ENCODE measurements at places on chromosomes 3 and 15.

DNA sequence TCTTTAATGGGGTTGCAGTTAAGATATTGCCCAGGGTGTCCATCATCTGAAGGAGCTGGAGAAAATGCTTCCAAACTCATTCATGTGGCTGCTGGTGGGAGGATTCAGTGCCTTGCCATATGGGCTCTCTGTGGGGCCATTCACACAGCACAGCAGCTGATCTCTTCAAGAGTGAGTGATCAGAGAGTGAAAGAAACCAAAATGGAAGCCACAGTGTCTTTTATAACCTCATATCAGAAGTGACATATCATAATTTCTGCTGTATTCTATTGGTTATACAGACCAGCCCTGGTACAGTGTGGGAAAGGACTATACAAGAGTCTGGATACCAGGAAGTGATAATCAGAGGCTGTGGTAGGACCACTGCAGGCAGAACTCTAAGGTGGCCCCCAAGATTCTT is 33.6 kb downstream of the HHLA2 start:
- no peak for DNase-seq

- no peak for DNase-seq
Observed at GRCh38 chr3:113825090-113825489, 13.5 kb upstream of the GRAMD1C start.

DNA sequence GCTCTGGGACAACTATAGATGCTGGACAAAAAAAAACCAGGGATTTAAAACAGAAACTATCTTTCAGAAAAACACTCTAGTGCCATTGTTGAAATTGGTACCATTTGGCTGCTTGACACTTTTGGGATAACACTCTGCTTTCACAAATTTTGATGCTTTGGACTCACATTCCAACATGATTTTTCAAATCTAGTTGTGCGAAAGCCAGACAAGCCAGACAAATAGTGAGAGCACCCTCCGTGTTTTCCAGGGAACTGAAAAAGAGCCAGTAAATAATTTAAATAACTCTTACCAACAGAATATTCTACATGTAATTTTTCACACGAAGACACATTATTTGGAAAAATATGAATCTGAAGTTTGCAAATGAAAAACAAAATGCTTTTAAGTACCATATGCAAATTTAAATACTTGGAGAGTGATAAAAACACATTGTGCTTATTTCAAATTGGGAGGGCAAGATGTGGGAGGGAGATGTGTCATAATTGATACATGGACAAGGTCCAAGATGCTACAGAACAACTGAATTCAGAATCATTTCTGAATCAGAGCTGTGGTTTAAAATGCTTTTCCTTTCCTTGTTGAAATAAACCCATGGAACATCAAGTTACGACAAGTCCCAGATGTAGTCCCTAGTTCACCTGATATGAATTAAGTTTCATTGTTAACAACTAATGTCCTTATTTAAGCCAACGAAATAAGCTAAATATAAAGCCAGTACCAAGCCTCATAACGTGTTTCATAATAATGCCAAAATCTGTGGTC is 144.2 kb upstream of the SOX2 start:
- DNase-seq, result no peak

DNA sequence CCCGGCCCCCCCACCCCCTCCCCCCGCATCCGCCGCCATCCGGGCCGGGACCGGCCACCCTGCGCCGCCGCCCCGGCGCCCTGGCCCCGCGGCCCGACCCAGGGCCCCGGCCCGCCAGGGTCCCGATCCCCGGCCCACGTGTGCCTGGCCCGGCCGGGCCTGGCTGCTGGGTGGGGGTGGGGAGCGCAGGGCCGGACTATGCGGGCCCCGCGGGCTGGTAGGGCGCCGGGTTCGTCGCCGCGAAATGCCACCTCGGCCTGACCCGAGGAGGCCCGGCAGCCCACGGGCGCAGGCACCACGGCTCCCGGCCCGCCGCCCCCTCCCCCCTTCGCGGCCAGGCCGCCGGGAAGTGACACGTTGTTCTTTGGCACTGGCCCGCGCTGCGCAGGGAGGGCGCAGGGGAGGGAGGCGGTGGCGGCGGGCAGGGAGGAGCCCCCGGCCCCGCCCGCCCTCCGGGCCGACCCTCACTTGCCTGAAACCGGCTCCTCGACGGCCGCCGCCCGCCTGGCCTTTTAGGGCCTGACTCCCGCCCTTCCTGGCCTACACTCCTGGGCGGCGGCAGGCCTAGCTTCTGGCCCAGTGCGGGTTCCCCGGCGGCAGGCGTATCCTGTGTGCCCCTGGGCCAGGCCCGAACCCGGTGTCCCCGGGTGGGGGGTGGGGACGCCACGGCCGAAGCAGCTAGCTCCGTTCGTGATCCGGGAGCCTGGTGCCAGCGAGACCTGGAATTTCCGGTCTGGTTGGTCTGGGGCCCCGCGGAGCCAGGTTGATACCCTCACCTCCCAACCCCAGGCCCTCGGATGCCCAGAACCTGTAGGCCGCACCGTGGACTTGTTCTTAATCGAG is 515 bp downstream of the EIF4G1 start:
- peak; percentile 70 for DNase-seq

GRCh38 chr3:88921986-88922385 is 185.4 kb upstream of the EPHA3 start:
- no peak for DNase-seq

DNA sequence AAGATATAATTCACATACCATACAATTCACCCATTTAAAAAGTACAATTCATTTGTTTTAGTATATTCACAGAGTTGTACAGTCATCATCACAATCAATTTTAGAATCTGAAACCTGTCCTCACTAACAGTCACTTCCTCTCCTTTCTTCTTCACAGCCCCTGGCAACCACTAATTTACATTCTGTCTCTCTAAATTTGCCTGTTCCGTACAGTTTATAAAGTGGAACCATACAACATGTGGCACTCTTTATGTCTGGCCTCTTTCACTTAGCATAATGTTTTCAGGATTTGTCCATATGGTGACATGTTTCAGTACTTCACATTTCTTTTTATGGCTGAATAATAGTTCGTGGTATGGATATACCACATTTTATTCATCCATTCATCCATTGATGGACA is 22.7 kb downstream of the ERICH6 start:
- DNase-seq, result no peak

DNA sequence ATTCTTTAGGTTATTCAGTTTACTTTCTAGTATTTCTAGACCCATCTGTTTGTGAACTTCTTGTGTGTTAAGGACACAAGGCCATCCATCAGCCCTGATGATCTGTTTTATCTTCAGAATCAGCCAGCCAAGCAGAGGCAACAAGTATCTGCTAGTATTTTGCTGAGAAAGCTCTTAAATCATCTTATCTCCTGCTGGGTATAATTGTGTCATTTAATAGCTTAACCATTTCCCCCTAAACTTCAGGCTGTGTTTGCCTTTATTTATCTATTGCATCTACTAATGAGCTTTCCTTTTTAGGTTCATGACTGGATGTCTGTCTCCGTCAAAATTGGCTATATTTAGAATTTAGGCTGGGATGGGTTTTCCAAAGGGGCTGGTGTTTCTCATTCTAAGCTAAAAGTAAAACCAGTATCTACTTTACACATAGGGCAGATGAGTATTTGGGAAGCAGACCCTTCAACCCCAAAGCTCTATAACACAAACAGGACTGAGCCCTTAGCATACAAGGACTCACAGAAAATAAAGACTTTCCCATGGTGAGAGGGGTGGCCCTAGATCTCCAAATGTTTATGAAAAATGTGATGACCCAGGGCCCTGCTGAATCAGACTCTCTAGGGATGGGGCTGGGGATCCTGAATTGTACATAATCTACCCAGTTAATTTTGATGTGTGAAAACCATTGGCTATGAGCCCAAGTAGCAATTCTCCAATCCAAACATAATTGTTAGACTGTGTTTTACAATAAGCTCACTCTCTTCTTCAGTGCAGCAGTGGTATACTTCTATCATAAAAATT is 65.3 kb upstream of the PSMD6 start:
- DNase-seq, result no peak

DNA sequence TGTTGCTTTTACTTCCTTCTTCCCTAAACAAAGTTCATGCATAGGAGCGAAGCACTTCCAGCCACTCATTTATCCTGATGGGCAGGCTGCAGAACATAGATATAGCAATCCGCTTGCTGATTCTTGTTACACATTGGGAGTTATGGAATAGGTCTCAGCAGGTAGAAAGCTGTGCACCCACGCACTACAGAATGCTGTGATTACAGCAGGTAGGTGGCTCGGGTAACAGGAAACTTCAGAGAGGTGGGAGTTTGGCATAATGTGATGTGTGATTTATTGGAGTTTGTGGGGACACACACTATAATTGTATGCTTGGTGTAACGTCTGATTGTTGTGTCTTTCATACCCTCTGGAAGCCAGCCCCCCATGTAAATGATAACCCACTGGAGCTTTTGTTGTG is 99.2 kb upstream of the MEIS2 start:
- no peak for DNase-seq

GRCh38 chr3:102104033-102104432 is 254.7 kb downstream of the NFKBIZ start:
- no peak for DNase-seq

DNA sequence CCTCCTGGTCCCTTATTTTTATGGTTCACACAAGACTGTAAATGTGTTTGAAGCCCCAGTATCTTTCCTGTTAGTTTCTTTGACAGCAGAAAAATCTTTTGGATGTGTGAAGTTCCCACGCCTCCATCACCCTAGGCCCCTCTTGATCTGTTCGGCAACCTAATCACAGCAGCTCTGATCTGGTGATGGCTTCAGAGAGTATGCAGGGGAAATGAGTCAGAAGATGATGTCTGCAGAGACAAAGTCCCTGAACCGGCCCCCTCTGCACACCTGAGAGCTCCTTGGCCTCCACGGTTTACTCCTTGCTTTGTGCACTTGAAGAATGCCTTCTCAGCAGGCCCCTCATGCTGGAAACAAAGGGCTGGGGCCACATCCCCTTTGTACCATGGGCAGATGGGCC is 63.5 kb downstream of the CLDN11 start:
- no peak for DNase-seq

- no peak for DNase-seq
Observed at GRCh38 chr3:181105646-181106045, 116.1 kb upstream of the DNAJC19 start.

DNA sequence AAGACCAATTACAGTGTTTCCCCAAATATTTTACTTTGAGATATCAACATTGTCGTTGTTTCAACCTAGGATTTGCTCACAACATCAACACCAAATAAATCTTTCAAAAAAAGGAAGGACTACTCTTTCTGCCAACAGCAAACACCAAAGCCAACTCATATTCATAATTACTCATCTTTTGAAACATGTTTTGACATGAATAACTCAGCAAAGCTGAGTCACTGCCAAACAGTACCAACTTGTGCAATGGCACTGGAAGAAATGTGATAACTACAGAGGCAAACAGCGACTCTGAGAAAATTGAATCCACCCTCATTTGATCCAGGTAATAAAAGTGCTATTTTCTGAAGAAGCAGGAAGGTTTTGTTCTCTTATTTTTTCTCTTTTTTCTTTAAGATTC is 67.2 kb downstream of the PEX5L start:
- DNase-seq, result no peak
